ENCODE measurements at places on chromosomes 5 and 9. TPM values are rescaled to one million over a fixed set of nuclear protein-coding genes. Genes with fewer than 3 reads are reported as not detected.

DNA sequence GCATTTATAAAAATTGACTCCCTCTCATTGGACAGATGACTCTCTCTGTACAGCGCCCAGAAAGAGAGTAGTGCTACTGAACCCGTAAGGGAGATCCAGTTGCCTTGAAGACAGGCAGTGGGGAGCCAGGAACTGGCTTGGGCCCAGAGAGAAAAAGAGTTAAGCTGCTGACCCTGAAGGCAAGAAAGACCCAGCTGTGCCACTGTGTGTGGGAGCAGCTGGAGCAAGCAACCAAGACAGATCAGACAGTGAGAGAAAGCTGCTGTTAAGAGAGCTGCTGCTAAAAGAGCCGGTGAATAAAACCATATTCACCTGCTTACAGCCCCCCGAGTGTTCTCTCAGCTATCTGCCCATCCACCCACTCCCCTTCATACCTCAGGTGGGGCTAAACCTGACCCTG, 149.7 kb upstream of the ADAMTS16 start:
- no peak for DNase-seq

GRCh38 chr5:154628685-154629084, 126.5 kb upstream of the LARP1 start:
- DNase-seq: no peak

- no peak for DNase-seq
These were observed 87.7 kb upstream of the KLF4 start for GRCh38 chr9:107577140-107577776.

Gene SSBP2
- 27.6 TPM for total RNA-seq

Gene NUTM2G
- 0.25 TPM for total RNA-seq

Gene FBP1
- 1.0 TPM for total RNA-seq

DNA sequence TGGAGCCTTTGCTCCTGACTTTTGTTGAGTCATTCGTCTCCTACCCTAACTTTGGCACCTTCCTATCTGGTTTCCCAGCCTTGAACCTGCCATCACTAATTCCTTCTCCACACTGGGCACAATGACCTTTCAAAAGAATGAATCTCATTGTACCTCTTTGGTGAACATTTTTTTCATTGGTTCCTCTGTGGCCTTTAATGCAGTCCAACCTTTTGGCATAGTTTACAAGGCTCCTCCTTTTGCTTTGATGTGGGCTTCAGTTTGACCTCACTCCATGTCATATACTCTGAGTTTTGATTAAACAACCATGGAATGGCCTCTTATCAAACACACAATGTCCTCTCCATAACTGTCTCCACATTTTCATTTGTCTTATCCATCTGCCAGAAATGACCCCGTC, 14.5 kb upstream of the ROPN1L start:
- no peak for DNase-seq

Data from H1 (cell line).